ENCODE measurements at places on chromosomes 12 and 14. TPM values are rescaled to one million over a fixed set of nuclear protein-coding genes. Genes with fewer than 3 reads are reported as not detected.

GRCh38 chr12:57993030-57993429, 51.7 kb downstream of the ATP23 start:
- DNase-seq = no peak

GRCh38 chr14:102057480-102058114, 29.2 kb downstream of the HSP90AA1 start:
- no peak for DNase-seq

GRCh38 chr14:69049675-69050074, 70.6 kb upstream of the ACTN1 start:
- no peak for DNase-seq

DNA sequence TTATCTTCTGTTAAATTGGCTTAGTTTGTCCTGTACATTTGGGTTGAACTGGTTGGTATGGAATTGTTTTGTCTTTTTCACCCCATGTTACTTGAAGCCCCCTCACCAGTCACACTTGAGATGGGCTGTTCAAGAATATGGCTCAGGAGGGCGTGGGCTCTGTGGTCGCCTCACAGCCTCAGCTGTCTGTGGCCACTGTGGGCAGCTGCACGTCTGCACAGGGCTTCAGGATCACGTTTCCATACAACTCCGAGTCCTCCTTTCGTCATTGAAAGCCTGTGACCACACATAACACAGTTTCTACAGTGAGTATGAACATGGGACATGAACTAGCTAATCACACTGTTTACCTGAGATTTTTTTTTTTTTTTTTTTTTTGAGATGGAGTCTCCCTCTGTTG, 81.3 kb downstream of the MOK start:
- DNase-seq = no peak

ANO2 gene
- not detected for total RNA-seq

DNA sequence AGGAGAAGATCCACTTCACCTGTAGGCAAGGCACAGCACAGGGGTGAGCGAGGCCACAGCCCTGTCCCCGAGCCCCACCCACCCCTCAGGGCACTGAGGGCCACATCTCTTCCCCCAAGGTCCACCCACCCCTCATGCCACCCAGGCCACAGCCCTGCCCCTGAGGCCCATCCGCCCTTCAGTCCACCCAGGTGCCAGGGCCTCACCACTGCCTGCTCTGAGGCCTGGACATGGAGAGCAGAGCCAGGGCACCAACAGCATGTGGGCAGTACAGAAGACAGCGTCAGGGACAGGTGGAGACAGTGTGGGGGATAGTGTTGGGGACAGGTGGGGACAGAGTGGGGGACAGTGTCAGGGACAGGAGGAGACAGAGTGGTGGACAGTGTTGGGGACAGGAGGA, 138.3 kb downstream of the TMEM121 start:
- DNase-seq = no peak

DNA sequence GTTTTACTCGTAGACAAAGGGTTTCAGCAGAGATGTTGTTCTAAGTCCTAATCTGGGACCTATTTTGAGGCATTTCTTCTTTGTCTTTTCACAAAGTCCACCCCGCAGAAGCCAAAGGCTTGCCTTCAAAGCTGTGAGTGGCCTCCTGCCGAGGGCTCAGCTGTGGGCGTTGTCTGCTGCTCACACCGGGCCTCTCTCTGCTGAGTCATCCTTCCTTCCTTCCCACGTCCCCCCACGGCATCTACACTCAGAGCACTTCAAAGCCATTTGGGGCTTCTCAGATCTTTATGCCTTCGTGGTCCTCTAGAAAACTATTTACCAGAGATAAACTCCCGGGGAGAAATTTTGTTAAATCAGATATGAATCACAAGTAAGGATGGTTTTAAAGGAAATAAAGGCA, 115.9 kb upstream of the TMPO start:
- DNase-seq = peak; percentile 78

DNA sequence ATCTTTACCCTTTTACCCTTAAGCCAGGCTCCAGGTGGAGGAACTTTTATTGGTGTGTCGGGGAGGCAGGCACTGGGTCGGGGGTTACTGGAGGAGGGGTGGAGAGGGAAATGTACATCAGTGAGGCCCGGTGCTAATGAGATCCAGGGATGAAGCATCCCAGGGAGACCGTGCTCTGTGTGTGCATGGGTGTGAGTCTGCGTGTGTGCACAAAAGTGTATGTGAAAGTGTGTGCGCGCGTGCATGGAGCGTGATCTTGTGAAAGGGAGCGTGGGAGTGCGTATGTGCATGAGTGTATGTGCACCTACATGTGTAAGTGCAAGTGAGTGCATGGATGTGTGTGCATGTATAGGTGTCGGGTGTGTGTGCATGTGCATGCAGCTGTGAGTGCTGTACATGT, 55.3 kb downstream of the AACS start:
- no peak for DNase-seq

- no peak for DNase-seq
Observed at GRCh38 chr12:22692964-22693555, 68.1 kb downstream of the ETNK1 start.

DNA sequence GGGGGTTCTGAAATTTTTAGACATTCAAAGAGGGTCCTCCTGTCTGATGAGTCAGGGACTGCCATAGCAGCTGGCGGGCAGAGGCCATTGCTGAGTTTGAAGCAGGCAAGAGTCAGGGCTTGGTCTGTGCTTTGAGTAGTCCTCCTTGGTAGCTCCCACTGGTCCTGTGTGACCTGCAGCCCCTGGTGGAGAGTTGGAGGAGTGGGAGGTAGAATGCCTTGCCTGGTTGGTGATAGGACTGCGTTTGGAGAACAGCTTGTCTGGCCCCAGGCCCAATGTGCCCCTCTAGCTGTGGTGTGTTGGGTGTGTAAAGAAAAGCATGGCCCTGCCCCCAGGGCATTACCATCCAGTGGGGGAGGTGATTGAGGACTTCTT, 116.7 kb downstream of the BEGAIN start:
- no peak for DNase-seq

PTHLH gene
- total RNA-seq = not detected

DNA sequence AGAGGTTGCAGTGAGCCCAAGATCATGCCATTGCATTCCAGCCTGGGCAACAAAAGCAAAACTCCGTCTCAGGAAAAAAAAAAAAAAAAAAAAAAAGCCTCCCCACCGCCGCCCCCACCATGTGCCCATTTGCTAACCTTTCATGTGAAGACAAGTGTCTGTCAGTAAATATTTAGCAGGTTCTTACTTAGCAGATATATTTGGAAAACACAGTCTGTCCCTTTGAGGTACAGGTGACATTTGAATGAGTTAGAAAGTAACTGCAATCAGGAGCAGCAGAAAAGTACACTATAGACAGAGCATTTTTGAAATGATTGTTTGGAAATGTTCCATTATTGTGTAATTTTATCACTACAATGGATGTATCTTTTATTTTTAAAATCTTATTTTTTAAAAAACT, 119.7 kb downstream of the FGD4 start:
- DNase-seq = no peak

GRCh38 chr12:47346251-47347019, 266.7 kb upstream of the AMIGO2 start:
- DNase-seq = no peak

SMIM41 gene
- total RNA-seq = not detected

DNA sequence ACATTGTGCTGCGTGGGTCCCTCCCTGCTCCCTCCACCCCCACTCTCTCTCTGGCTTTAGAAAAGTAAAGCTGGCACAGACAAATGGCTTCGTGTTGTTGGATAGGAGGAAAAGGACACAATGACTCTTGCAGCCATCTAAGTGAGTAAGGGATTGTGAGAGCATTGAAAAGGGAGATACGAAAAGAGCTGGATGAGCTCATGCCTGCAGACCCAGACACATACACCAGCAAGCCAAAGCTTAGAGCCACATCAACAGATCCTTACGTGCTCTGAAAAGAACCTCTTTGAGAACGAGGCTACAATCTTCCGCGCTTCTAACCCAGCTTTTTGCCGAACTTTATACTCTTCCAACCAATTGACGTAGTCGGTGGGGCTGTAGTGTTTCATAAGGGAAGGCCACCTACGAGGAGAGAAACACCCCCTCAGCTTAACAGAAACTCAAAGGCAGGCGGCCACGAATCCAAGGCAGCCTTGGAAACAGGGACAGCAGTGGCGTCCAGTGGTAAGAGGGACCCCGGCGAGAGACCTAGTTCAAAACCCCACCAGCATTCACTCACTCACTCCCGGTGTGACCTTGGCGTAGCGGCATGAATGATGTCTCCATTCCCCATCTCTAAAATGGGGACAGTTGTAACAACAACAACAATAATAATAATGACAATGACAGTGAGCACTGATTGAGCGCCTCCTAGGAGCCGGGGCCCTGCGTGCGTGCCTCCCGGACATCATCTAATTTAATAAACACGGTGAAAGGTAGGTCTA, 1.1 kb downstream of the FBXO21 start:
- DNase-seq = no peak

DNA sequence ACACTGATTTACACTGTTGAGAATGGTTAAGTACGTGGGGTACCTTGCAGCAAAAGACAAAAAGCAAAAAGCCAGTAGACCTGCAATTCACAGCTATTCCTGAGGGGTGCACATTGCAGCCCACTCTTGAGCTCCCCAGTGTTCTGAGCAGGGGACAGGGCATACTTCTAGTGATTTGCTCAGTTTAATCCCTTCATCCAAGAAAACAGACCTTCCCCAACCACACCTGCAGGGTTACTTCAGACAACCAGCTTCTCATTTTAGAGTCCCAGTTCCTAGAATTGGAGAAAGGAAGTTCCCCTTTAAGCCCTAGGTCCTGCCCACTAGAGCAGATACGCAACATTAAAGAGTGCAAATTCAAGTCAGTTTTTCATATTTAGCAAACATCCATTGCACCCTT, 3.6 kb upstream of the WSB2 start:
- DNase-seq = no peak

- DNase-seq = no peak
Observed at GRCh38 chr12:66129934-66130266, 650 bp downstream of the LLPH start.

GRCh38 chr12:127363392-127363791, 903.6 kb upstream of the TMEM132C start:
- no peak for DNase-seq

GRCh38 chr12:5246196-5246595, 185.7 kb upstream of the NTF3 start:
- no peak for DNase-seq

ADCY6 gene
- total RNA-seq = 0.79 TPM

KLHL42 gene
- total RNA-seq = 10.7 TPM

DNA sequence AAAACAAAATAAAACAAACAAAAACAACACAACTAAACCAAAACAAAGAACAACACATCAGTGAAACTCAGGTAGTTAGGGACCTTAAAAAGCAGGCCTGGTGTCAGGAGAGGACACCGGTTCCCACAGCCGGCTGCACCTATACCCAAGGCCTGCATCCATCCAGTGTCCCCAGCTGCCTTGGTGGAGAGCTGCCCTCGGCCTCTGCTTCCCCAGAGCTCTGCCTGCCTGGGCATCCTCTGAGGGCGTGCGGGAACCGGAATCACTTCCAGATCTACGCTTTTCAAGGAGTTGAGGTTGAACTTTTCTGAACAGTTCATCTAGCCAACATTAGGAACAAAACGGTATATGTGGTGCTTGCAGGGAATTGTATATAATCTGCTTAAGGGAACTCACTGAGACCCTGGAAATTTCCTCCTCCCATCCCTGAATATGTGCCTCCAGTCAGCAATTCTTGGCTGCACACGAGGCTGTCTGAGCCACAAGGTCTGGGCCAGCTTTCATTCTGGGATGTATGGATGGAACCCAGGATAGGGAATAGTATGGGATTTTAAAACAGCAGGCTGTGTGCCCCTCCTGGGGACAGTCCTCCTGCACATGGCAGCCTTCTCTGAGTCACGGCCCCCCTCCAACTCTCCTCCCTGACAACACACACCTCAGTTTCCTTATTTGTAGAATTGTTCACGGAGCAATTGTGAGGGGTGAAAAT, 319.0 kb upstream of the RTL1 start:
- DNase-seq = no peak

Data from activated T-cell treated with anti-CD3 and anti-CD28 coated beads, Interleukin-2, amount 50 U/mL, for 72 hours (primary cell).